ENCODE measurements at places on chromosomes 4 and X.
A peak's percentile ranks its signal among the peaks of the same experiment; 100 is the strongest.

- DNase-seq = no peak
Observed at GRCh38 chr4:151153585-151153984, 54.2 kb downstream of the RPS3A start.

- peak; percentile 59 for DNase-seq
Observed at GRCh38 chr4:73341454-73341853, 62.6 kb upstream of the ALB start.

DNA sequence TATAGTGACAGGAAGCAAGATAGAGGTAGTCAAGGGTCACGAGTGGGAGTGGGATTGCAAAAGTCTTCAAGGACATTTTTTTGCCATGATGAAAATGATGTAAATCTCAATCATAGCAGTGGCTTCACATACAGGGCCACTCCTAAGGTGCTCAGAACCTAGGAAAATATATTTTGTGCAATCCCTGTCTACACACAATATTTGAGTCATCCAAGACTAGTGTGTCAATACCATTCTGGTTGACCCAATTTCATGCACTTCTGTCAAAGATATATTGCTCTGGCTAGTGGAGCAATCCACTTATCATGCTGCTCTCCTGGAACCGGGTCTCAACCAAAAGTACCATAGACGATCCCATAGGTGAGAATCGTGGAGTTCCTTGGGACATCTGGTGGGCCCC lies 24.2 kb upstream of the XPNPEP2 start:
- DNase-seq = no peak

GRCh38 chr4:77815636-77816035 lies 3.5 kb downstream of the CNOT6L start:
- no peak for DNase-seq

DNA sequence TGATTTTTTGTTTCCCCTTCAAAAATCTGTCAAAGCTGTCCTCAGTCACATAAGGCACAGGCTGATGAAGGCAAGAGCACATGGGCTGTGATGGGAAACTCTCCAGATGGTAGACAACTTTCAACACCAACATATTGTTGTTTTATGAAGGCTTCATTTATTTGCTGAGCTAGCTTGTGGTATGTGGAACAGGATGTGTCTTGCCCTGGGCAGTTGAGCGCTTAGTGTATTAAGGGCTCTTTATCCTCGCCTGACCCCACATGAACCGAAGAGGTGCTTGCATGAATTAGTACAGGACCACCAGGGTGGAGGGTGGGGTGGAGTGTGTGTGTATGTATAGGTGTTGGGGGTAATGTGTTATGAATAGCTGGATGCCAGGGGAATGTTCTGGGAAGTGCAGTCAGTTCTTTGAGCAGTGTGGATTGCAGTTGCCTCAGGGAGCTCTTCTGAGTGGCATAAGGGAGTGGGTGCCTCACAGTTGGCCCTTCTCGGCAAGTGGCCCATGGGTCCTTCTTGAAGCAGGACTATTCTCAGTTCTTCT lies 103.1 kb downstream of the PHEX start:
- peak; percentile 9 for DNase-seq

- DNase-seq = no peak
Observed at GRCh38 chrX:40009890-40010289, 87.9 kb downstream of the BCOR start.

DNA sequence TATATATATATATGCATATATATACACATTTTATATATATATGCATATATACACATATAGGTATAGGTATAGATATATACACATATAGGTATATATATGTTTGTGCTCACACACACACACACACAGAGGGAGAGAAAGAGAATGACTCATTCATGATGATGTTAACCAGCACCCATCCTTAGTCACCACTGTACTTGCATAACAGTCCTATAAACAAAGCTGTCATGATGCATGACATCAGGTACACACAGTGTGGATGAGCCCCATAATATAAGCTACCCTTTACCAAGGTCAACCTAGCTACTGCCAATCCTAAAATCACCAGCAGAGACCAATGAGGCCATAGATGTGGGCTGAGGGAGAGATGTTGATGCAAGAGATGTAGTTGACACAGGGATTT lies 1408.0 kb downstream of the RAPGEF2 start:
- DNase-seq = no peak

- DNase-seq = no peak
Observed at GRCh38 chrX:1435241-1435895, 17.3 kb downstream of the ASMTL start.

Measured in AG20443 (cell line).